ENCODE measurements at places on chromosomes 6 and 20. TPM values are rescaled to one million over a fixed set of nuclear protein-coding genes. Genes with fewer than 3 reads are reported as not detected.

SLC26A8 gene
- not detected for total RNA-seq

RAET1L gene
- total RNA-seq = not detected

GINS1 gene
- 7.4 TPM for total RNA-seq

OPRL1 gene
- 1.7 TPM for total RNA-seq

TAGAP gene
- total RNA-seq = not detected

DNA sequence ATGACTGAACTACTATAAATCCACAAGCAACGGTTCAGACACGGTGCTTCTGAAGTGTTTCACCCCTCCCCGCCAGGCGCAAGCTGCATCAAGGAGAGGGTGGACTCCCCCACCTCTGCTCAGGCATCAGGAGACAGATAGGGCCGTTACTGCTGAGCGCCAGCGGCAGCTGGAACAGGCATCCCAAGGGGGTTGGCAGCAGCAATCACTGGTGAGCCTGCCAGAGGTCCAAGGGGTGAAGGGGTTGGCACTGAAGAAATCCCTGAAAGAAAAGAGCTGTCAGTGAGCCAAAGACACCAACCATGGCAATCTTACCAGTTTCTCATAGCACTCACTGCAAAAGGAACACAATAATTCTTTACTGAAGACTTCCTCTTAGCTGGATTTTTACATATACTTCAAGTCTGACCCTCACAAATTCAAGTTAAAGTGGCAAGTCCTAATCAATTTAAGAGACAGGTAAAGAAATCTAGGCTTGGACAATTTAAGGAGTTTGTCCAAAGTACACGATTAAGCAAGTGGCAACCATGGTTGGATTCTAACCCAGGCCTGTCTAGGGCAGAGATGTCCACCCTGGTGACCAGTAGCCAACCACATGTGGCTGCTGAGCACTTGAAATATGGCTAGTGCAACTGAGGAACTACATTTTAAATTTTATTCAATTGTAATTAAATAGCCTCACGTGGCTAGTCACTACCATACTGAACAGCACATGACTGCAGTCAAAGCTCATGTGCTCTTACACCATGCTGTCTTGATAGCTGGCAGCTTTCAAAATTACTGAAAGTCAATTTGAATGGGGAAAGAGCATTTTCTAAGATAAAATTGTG, 21.7 kb upstream of the TBC1D20 start:
- DNase-seq = no peak

DNA sequence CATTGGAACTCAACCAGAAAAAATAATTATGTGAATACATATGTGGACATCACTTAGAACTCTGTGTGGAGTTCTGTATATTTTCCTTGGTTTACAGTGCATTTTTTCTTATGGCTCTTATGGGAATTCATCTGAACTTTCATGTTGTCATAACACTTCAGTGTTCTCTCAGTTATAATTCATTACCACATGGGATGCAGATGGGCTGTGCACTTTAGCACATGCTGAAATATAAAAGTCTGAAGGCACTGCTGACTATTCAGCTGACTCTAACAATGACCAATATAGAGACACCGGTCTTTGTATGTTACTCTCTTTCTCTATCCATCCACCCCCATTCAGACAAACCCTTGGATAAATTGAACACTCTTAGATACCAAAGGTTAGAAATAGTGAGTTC, 29.3 kb downstream of the GRIK2 start:
- no peak for DNase-seq

DNA sequence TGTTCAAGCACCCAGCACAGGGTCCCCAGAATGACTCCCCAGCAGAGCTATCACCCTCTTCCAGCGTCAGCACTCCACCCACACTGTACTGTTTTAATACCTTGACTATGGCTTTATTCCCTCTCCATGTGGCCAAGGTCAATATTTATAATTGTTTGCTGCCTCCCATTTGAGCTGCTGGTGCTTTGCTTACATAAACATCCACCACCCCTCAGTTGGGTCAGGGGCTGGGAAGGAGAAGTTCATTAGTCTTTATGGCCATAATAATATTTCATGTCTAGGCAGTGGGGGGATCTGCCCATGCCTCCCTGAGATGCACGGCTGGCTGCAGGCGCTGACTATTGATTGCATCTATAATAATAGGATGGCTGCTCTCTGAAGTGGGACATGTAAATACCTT, 41.8 kb upstream of the SAYSD1 start:
- no peak for DNase-seq

DNA sequence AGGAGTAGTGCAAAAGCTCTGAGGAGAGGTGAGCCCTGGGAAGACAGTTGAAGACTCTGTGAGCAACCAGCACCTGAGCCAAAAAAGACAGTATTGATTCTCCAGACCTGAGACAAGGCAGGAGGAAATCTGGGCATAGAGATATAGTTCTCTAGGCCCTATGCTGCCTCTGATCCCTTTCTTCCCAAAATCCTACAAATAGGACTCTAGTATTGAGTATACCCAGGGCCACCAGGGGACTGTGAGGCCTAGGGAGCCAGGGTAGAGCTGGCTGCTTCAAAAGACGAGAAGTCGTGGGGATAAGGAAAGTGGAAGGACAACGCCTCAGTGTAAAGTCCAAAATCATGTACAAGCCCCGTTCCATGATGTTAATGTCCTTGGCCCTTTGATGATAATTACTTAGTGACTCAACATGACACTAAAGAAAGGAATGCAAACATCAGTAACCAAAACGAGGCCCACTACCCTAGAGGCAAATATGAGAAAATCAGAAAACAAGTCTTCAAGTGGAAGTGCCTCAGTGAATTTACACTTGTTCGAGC, 197.3 kb upstream of the PROKR2 start:
- DNase-seq = peak; percentile 69

DNA sequence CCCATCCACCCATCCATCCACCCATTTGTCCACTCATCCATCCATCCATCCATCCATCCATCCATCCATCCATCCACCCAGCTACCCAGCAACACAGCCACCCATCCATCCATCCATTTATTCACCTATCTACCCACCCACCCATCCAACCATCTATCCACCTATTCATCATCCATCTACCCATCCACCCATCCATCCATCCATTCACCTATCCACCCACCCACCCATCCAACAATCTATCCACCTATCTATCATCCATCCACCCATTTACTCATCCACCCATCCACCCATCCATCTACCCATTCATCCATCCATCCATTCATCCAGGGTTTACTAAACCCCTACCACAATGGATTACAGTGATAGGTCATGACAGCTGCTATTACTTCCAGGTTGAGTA, 7.4 kb downstream of the SERPINB1 start:
- no peak for DNase-seq

- DNase-seq = no peak
Measured at GRCh38 chr20:49799698-49800097, 12.9 kb upstream of the SLC9A8 start.

DNA sequence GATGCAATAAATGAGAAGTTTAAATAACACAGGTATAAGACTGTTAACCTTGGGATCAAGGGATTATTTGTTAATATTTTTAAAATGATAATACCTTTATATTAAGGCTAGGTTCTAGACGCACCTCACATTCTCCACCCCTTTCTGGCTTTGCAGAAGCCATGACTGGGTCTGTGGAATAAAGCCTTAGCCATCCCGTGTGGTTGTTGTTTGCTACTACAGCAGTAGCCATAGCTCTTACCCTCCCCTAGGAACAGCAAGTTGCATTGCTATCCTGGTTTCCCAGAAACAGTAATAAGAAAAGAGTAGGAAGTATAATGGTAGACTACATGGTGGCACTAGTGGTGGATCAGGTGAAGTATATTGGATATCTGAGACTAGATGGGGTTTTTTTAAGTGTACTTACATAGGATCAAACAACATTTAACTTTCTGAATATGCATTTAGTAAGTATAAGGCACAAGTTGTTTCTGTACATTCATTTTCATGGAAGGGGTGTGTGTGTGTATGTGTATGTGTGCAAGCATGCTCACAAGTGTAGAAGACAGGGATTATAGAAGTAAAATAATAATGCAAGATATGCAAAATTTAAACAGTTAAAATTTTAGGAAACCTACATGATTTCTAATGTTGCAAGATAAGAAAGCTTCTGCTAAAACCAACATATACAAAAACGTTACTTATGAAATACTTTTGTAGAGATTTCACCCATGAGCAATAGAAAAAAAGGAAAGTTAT, 384.2 kb downstream of the PRKN start:
- no peak for DNase-seq

DNA sequence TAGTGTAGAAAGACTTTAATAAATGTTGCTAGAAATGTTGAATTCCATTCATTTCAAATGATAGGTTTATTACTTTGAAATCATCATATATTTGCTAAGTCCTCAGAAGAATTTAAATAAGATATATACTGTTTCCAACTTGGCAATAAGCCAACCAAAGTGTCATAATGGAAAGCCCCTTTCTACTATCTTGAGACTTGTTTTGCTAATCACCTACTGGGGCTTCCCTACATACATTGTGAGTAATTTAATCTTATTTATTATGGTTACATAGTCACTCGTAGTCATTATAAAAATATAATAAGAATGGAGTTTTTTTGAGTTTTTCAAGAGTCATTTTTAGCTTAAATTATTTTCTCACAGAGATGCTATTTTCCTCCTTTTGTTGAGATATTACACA, 20.7 kb downstream of the COL19A1 start:
- no peak for DNase-seq

DNA sequence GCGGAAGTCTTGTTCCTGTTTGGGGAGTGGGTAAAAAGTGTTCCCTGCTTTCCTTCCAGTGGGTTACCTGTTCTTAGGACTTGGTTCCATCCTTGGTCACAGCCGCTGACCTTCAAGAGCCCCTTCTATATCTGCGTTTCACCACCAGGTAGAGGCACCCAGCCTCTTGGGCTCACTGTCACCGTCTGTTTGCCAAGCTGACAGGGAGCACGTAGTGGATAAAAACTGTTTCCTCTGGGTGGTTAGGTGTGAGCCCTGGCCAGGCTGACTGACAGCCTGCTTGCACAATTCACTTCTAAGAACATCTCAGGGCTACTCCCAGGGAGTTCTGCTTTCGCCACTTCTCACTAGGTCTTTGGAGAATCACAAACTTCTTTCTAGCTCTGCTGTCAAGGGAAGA, 1.8 kb upstream of the JPH2 start:
- DNase-seq = no peak

- no peak for DNase-seq
Measured at GRCh38 chr6:19299129-19299528, 538.0 kb upstream of the ID4 start.

GRCh38 chr20:9109566-9109965, 40.7 kb downstream of the PLCB4 start:
- no peak for DNase-seq

DNA sequence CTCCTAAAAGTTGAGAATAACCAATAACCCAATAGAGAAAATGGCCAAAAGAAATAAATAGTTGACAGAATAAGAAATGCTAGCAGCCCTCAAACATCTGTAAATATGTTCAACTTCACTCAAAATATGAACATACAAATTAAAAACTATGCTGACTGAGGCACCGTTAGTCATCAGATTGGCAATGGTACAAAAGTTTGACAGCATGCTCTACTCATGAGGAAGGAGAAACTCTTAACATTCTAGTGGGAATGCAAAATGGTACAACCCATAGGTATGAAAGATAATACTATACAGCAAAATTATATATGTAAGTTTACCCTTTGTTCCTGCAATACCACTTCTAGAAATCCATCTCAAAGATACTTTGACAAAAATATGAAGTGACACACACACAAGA, 1.6 kb upstream of the ZSCAN12 start:
- no peak for DNase-seq

- no peak for DNase-seq
Measured at GRCh38 chr6:136160250-136160649, 89.9 kb downstream of the MTFR2 start.

- no peak for DNase-seq
Measured at GRCh38 chr20:1307571-1307971, 21.4 kb downstream of the SDCBP2 start.

- peak; percentile 52 for DNase-seq
Measured at GRCh38 chr20:34452281-34452982, 63.8 kb upstream of the DYNLRB1 start.

DNA sequence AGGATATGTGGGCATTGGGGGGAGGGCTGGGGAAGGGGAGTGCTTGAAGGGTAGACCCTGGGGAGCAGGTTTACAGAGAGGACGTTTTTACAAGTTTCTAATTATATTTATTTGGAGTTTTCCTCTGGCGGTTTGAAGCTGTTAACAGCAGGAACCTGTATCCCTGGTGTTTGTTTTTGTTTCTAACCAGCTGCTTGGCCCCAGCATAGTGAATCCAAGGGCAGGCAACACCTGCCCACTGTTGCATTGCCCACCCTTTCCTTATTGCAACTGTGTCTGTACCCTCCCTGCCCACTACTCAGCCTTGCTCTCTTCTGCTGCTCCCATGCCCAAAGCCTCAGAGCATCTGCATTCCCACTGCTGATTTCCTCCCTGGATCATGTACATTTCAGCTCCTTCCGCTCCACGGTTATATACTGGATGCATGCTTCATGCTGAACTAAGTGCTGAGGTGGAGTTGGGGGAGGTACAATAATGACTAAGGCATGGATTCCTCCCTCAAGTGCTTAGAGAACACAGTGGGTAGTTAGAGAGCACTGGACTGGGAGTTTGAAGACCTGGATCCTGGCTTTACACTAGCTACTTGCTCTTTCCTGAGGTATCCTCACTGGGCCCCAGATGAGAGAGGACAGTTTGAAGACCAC, 6.0 kb downstream of the SCUBE3 start:
- no peak for DNase-seq

Measured in fibroblast of villous mesenchyme (primary cell).